Breast epithelium (tissue), 4 donors: ENCODE measurements at places on chromosomes 7 and 10.

DNA sequence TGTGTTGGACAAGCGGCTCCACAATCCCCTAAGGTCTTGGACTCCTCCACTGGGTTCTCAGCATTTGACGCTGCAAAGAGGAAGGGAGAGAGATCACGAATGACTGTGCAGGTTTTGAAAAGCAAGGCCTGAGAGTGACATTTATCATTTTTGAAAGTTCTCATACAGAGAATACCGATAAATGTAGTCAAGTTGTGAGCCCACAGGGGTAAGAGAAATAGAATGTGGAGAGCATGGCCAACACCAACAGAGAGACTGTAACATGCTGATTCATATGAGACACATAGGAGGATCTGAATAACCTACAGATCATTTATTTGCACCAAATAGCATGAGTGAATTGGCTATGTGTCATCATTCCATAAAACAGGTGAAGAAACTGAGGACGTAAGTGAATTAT, 230.5 kb upstream of the MBL2 start:
- no peak overlapping the region for H3K27ac ChIP-seq
- H3K36me3 ChIP-seq = no peaks in the 10 kb centered on the region

DNA sequence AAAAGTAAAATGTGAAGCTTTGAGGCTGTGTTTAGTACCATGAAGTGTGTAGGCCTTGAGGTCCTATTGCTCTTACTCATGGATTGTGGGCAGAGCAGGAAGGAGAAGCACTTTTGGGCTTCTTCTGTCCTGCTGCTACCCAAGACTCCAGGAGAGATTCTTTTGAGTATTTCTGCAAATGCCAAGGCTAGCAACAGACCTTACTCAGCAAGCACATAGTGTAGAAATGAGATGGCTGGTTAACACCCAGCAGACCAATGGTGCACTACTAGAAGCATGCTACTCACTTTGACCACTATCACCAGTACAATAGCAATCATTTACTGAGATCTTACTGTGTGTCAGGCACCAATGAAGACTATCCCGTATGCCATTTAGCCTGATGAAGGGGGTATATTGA, 3.2 kb downstream of the PLPP4 start:
- no peak overlapping the region for H3K27ac ChIP-seq
- no peak for DNase-seq
- H3K4me3 ChIP-seq = no peak overlapping the region
- peaks cover 4% of the 10 kb centered on the region for H3K27me3 ChIP-seq

DNA sequence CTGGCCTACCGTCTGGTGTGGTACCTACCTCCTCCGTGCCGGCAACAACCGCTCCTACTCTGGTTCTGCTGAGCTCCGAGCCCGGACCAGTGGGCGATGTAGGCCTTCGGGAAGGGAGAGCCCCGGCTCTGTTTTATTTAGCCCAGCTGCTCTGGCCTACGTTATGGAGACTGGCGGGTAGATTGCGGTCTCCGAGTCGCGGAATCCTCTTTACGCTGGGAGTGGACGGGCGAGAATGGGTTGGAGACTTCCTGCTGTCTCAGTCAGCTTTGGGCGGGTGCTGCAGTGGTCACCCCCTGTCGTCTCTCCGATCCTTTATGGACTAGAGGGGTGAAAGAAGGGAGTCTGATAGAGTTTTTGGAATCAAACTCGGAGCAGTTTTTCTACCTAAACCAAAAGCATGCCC, 406 bp downstream of the CBLL1 start:
- H3K4me1 ChIP-seq = no peaks in the 10 kb centered on the region
- no peaks in the 10 kb centered on the region for H3K36me3 ChIP-seq
- no peaks in the 10 kb centered on the region for H3K27me3 ChIP-seq

GRCh38 chr7:100435401-100436304, 644 bp downstream of the PPP1R35 start:
- H3K27ac ChIP-seq = peak overlapping the region; percentile 96
- peaks cover 8% of the 10 kb centered on the region for H3K4me1 ChIP-seq
- H3K36me3 ChIP-seq = no peaks in the 10 kb centered on the region
- H3K27me3 ChIP-seq = no peaks in the 10 kb centered on the region
- DNase-seq = no peak
